ENCODE measurements at places on chromosomes 6 and 20.

GRCh38 chr20:63974402-63975200, 4.8 kb downstream of the SAMD10 start:
- DNase-seq: no peak

GRCh38 chr20:46810448-46811223, 84.0 kb upstream of the EYA2 start:
- DNase-seq: peak; percentile 57

DNA sequence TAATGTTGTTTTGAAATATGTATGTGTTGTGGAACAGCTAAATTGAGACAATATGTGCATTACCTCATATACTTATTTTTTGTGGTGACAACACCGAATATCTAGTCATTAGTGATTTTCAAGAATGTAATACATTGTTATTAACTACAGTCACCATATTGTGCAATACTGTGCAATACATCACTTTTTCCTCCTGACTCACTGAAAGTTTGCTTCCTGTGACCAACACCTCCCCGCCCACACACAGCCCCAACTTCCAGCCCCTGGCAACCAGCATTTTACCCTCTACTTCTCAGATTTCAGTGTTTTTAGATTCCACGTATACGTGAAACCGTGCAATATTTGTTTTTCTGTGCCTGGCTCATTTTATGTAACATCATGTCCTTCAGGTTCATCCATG, 627.9 kb downstream of the PRKN start:
- DNase-seq: no peak

DNA sequence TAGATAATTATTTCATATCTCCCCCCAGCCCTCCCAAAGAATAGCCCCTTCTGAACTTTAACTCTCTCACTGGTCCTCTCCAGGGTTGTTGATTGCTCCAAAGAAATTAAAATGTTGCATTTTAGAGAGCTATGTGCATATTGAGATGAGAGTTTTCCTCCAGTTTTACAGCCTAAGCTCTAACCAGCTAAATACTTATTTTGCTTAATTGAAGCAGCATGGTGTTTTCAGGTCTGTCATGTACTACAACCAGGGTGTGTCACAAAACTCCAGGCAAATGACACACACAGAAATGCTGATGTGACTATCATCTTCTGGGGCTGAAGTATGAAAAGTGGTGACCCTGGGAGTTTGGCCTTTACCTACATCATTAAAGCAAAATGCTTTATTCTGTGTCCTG, 196.8 kb upstream of the STXBP5 start:
- no peak for DNase-seq

DNA sequence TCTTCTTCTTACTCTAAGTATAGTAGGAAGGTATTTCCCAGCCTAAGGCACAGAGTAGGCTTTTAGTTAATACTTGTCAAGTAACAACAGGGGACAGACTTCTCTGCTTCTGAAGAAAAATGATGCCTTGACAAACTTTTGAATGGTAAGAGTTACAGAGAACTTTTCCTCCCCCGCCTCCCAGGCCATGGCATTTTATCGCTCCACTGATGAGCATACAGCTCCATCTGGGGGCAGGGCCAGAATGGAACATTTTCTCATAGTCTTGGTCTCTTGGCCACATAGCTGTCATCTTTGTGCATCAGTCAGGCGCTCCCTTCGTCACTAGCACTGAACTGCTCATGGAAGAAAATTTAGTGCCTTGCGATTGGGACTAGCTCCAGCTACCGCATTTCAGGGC, 1066.8 kb upstream of the CITED2 start:
- no peak for DNase-seq

GRCh38 chr6:158323561-158323958, 11.3 kb downstream of the TULP4 start:
- DNase-seq: no peak

All from NCI-H1436 (cell line).